Left renal cortex interstitium (tissue), 4 donors: ENCODE measurements at places on chromosomes 3 and 15. TPM values are rescaled to one million over a fixed set of nuclear protein-coding genes. Genes with fewer than 3 reads are reported as not detected.

DNA sequence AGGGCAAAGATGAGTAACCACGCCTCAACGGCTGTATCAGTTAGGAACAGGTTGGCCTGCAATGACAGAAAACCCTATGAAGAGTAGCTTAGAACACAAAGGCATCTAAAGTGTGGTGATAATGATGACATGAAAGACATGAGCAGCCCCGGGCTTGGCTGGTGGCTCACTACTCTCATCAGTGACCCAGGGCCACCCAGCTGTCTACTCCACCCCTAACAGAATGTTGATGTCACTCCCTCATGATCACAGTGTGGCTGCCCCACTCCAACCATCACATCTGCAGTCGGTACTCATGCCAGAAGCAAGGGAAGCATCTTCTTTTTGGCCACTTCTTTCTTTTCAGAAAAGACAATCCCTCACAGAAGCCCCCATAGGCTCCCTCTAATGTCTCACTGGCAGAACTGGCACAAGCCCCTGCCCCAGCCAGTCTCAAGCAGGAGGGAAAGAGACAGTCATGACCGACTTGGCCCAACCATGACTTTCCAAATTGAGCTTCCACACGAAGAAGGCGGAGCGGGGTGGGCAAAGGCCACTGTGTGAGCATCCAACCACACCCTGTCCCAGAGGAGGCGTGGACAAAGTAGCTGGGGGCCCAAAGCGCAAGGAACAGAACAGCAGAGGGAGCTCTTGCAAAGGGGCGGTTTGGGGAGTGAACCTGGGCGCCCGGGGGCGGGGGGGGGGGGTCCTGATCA lies 72.0 kb upstream of the IQSEC1 start:
- DNase-seq, result no peak

GRCh38 chr3:12049675-12050074 lies 45.5 kb downstream of the SYN2 start:
- DNase-seq, result peak; percentile 6

- DNase-seq, result no peak
These were observed 456.6 kb downstream of the MECOM start for GRCh38 chr3:169206828-169207488.

GRCh38 chr3:16304061-16305010 lies 39.3 kb downstream of the OXNAD1 start:
- DNase-seq, result no peak

GRCh38 chr3:71197841-71198565 lies 385.5 kb downstream of the FOXP1 start:
- no peak for DNase-seq

DNA sequence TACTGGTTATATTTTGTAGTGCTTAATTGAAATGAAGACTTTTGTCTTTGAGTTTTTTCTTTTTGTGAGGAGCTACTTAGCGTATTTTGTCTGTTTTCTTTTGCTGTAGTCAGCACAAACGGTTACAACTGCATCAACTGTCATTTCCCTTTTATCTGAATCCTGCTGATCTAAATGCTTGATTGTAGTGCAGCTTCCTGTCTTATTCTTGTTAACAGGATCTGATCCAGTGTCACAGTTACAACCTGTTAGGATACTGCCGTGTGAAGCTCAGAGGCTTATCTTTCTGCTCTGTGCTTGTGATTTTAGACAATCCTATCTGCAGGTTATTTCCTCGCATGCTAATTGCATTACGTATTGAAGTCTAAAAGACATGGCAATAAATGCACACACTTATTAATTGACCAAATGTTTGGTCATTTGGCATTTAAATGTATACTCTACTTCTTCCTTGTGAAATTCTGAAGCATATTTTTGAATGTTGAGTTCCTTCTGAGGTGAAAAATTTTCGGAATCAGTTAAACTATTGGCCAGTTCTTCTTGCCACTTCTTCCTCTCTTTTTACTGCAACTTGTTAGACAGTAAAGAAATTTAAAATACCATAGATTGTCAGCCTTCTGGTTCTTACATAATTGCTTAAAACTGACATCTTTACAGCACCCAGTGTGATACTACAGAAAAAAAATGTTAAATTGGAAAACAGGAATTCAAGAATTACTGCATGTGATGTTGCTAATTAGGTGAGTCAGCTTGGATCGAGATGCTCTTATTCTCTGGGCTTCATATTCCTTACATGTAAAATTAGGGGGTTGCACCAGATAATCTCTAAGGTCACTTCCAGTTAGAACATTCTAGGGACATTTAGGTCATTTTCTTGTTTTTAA lies 168.2 kb downstream of the MBNL1 start:
- DNase-seq, result no peak

DNA sequence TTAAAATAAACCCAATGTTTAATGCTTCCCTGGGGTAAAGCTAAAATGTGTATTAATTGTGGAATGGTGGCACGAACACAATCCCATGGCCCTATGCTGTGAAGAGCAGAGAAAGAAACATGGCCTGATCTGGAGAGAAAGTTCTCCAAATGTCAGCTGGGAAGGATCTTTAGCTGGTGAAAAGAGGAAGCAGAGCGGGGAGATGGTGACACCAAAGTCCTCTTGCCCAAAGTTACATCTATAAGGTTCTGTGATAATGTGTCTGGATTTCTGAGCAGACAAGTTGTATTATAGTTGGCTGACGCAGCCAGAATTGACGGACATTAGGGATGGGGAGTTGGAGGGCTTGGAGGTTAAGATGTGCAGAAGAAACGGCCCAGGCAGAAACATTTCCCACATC lies 196.2 kb downstream of the CHST2 start:
- DNase-seq, result no peak

DNA sequence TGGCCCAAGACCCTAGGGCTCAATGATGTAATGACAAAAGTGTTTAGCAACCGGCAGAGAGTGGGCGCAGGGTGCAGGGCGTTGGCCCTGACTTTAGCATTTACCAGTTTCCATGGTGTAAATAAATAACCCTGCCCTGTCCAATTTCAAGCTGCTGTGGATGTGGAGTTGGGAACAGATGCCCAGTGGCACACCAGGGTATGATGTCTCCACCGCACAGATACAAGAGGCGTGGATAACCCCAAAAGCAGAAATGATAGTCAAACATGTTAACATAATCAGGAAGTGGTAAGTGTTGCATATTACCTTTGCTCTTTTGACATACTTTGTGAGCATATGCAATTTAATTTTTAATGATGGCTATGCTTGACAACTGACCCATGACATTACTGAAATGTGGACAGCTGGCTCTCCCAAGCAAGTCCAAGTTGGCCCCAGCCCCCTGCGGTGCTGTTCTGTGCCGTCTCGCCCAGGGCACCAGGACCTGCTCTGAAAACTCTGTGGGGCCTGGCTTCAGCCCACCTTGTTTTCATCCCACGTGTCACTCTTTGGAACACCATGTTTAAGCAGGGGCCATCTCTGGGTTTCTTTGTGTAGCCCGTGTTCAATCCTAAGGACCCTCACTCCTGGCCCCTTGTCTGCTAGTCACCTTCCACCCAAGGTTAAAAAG lies 10.8 kb upstream of the ANPEP start:
- no peak for DNase-seq

GRCh38 chr3:107062310-107062709 lies 314.9 kb upstream of the CCDC54 start:
- DNase-seq, result no peak

DNA sequence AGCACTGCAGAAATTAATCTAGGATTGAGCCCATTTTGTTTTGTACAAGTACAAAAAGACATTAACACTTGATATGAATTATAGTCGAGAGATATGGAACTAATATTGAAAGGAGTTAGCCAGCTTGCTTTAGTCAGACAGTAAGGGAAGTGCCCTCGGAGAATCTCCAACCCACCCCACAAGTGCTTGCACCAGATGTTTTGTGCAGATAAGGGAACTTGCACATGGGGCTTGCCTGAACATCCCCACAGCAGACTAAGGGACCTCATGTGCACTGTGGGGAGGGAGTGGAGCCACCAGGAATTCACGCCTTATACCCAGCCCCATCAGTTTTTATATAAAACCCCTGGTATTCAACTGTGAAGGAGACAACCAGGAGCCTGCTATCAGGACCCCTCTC lies 122.3 kb downstream of the EFHB start:
- DNase-seq, result no peak

DNA sequence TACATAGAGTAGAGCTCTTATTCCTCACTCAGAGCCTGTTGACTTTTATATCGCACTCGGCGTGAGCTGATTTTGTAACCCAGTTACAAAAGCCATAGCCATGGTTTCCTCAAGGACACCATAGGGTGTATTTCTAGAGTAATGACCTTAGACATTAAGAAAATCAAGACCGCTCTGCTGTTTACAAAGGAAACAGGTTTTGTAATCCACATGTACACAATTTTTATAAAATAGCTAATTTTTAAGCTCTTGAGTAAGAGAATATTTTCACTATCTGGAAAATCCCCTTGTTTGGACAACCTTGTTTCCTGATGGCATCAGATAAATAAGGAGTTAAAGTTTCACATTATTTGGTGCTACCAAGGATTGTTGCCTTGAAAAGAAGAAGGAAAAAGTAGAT lies 104.7 kb downstream of the PGPEP1L start:
- no peak for DNase-seq

DNA sequence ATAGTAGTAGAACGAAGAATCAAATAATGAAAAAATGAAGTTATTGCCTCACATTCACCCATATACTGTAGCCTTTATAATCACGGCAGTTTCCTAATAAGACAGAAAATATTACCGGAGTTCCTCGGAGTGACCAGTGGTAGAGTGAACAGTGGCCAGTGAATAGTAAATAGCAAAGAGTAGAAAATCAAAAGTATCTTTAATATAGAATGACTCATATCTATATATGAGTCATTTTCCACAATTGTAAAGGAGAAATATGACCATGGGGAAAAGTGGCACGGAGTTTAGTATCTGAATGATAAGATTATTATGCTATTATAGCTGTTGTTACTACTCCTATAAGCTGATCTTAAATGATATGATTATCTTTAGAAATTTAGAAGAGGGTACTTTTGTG lies 38.5 kb downstream of the ZBTB20 start:
- DNase-seq, result no peak

- peak; percentile 15 for DNase-seq
These were observed 60.8 kb downstream of the USP13 start for GRCh38 chr3:179713643-179714090.

DNA sequence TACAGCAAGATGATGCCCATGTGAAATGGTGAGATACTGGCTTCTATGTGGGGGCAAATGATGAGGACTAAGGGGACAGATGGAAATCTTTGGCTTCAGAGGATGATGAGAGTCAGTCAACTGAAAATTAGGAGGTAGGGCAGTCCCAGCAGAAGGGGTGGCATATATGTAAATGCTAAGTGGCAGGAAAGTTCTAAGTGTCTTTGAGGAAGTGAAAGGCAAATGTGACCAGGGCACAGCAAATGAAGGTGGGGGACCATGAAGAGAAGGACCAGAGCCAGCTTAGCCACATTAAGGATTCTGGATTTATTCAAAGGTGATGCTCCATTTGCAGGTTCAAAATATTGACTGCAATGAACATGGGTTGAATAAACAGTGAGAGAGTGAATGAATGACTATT lies 29.2 kb upstream of the LIMD1 start:
- DNase-seq, result no peak

DNA sequence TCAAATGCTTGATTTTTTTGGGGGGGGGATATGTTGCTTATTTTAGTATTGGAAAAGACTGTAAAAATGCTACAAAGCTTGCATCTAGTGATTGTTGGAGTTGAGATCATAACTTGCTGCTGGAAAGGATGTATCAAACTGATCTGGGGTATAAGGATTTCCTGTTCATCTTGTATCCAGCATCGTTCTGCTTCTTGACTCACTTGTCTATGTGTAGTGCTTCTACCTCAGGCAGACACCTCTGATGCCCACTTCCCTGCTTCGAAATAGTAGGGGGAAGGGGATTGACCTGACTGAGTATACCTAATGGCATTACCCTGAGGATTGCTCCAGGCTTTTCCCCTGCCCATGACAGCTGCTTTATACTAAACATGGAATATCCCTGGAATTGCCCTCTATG lies 42.7 kb downstream of the STT3B start:
- DNase-seq, result no peak

- no peak for DNase-seq
These were observed 48.2 kb upstream of the IGF1R start for GRCh38 chr15:98599909-98600691.

GRCh38 chr3:112335434-112335781 lies 2.5 kb downstream of the CD200 start:
- no peak for DNase-seq

DNA sequence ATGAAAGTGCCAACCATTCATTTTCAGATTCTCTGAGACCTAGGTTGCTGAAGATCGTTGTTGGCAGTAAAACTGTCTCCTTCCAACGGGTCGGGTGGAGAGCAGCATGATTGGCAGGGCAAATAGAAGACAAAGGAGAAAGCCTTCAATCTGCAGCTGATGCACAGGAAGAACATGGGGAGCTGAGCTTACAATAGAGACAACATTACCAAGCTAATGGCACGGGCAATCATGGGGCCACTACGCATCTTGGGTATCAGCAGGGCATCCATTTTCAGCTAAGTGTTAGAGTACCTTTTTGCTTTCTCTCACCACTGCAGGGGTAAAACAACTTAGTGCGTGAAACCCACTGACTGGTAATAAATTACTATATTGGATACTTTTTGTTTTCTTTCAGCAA lies 114.8 kb downstream of the WDR72 start:
- no peak for DNase-seq

- no peak for DNase-seq
These were observed 84.9 kb downstream of the EEFSEC start for GRCh38 chr3:128238184-128238489.

DNA sequence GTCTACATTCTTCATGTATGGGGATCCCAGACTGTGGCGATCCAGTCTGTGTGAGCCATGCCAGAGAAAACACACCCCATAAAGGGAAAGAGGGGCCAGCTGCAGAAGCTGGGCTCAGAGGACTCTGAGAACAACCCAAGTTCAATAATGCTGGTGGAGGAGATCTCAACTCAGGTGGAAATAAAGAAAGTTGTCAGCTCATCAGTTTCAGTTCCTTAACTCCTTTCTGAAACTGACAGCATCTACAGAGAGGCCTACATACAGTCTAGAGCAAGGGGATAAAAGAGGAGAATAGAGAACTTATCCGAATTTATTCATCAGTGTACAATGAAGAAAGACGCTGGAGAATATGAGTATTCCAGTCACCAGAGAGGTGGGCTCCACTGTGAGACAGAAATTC lies 77.0 kb downstream of the NTRK3 start:
- DNase-seq, result no peak

DNA sequence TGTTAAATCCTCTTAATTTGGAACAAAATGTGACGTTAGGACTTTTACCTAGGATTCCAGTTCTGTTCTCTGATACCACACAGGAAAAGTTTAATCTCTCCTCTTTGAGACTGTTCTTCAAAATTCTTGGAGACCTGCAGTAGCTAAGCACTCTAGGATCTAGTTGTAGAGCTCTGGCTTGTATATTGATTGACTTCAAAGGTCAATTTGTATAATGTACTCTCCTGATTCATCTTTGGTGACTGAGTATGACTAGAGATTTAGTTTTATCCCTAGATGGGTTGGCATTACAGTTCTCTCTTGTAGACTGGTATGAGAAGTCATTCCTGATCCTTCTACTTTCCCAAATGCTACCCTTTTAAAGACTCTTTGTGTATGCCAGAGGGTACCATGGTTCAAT lies 168.4 kb upstream of the TPRG1 start:
- DNase-seq, result no peak

Gene SLC28A1
- 9.4 TPM for polyA plus RNA-seq

Gene DPPA4
- 6.4 TPM for polyA plus RNA-seq

Gene KLHL24
- polyA plus RNA-seq, result 45.4 TPM

Gene KIF15
- polyA plus RNA-seq, result 22.0 TPM

Gene TGM5
- not detected for polyA plus RNA-seq

Gene C3orf20
- 0.27 TPM for polyA plus RNA-seq

Gene DNASE1L3
- 19.7 TPM for polyA plus RNA-seq

Gene ZNF860
- 1.7 TPM for polyA plus RNA-seq

Gene HRH1
- 2.4 TPM for polyA plus RNA-seq
